ENCODE measurements at places on chromosomes 5 and 9.

- peaks cover 14% of the 10 kb centered on the region for H3K4me1 ChIP-seq
- H3K4me3 ChIP-seq, result no peak overlapping the region
- H3K27ac ChIP-seq, result no peak overlapping the region
- peaks cover 13% of the 10 kb centered on the region for H3K36me3 ChIP-seq
- no peaks in the 10 kb centered on the region for H3K27me3 ChIP-seq
Observed at GRCh38 chr5:154249826-154250225, 59.3 kb downstream of the GALNT10 start.

DNA sequence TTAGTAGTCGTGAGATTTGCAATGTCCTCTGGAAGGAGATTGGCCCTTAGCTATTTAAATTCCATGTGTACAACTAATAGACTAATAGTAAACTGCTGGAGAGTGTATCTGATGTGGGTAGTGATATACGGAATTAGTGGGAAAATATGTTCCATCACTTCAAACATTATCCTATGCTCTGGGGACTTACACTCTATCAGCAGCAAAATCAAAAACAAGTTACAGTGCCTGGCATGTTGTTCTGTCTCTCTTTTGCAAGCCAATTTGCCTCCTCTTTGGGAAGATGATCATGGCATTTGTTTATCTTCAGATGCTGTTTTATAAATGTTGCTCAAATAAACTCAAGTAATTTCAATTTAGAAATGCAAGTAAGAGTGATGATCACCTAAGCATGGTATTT is 311.9 kb upstream of the ACO1 start:
- H3K27me3 ChIP-seq, result no peaks in the 10 kb centered on the region
- no peaks in the 10 kb centered on the region for H3K36me3 ChIP-seq
- no peak overlapping the region for H3K4me3 ChIP-seq
- no peak overlapping the region for H3K27ac ChIP-seq
- DNase-seq, result no peak

DNA sequence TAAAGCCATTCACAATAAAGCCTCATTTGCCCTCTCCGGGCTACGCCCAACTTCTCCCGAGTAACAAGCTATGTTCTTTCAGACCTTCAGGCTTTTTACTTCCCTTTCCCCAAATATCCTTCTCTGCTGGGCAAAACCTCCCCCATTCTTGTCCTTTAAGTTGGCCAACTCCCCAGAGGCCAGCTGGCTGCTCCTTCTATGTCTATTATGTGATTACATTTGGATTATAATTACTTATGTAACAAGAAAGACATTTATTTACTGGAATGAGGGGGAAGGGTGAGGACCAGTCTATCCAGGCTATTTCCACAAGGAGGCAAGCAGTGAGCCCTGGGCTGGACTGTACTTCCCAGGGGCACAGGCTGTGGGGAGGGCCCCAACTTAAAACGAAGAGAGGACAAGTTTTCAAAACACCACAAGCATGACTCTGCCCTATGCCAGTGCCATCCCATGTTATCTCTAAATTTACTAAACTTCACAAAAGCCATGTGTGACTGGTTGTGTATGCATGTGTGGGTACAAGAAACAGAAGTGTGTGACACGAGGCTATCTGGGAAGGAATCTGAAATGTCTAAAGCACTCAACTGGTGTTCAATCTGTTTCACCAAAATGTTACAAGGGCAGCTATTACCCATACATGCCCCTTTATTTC is 84.5 kb downstream of the GNAQ start:
- no peaks in the 10 kb centered on the region for H3K27me3 ChIP-seq
- H3K36me3 ChIP-seq, result no peaks in the 10 kb centered on the region
- H3K4me1 ChIP-seq, result peaks cover 49% of the 10 kb centered on the region
- peak overlapping the region; percentile 47 for H3K27ac ChIP-seq

- H3K27ac ChIP-seq, result no peak overlapping the region
- H3K27me3 ChIP-seq, result peaks cover 27% of the 10 kb centered on the region
- DNase-seq, result no peak
- H3K36me3 ChIP-seq, result peaks cover 2% of the 10 kb centered on the region
- no peak overlapping the region for H3K4me3 ChIP-seq
Observed at GRCh38 chr5:178182158-178182876, 4.9 kb downstream of the GMCL2 start.

DNA sequence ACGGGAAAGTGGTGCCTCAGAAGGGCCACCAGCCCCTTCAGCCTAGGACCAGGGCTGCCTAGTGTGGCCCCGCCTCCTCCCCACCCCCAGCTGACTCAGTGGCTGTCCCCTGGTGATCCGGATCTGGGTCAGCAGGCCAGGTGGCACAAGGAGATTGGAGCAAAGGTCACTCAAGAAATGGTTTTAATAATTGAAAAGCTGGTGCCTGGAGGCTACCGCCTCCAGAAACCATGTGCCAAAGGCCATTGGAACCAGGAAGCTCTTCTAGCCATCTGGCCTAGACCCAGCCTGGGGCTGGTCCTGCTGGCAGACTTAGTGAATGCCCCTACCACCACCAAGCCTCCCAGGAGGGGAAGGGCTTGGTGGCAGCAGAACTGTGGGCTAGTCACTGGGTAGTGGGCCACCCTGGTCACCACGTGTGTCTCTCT is 1.5 kb downstream of the ST6GALNAC4 start:
- H3K27ac ChIP-seq, result no peak overlapping the region
- peaks cover 4% of the 10 kb centered on the region for H3K36me3 ChIP-seq
- H3K27me3 ChIP-seq, result no peaks in the 10 kb centered on the region

DNA sequence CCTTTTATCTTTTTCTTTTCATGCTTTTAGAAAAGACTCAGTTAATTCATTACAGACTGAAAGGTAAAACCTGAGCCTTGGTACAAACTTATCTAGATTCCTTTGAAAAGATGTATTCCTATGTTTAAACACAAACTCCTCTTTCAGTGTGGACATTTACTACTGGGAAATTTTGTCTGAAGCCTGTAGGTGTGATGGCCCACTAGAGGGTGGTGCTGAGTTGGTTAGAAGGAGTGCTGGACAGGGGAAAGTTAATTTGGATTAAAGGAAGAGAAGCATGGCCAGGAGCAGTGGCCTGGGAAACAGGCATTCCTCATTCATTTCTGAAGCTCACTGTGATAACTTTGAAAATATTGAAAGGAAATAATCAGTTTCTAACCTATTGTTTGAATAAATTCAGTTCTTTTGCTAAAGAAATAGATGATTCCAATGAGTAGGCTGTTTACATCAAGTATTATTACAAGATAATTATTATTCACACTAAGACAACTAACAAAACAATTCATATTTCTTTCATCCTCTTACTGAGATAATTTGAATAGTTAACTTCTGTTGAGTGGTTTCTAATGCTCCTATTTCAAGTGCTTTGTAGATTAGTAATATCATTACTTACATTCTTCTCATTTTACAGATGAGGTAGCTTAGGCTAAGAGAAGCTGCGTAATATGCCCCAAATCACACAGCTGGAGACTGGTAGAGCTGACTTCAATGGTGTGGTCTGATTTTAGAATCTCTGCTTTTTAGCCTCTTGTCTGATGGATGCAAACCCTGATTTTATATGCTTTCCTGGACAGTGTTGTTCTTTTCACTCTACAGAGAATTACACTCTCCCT is 150.9 kb downstream of the ADGRV1 start:
- no peak for DNase-seq
- peaks cover 18% of the 10 kb centered on the region for H3K27me3 ChIP-seq
- no peaks in the 10 kb centered on the region for H3K36me3 ChIP-seq
- no peak overlapping the region for H3K4me3 ChIP-seq

GRCh38 chr5:138536665-138537315 is 6.2 kb downstream of the ETF1 start:
- peaks cover 47% of the 10 kb centered on the region for H3K4me1 ChIP-seq
- no peak overlapping the region for H3K4me3 ChIP-seq
- DNase-seq, result no peak
- H3K27me3 ChIP-seq, result no peaks in the 10 kb centered on the region

GRCh38 chr9:38185647-38186403 is 116.8 kb upstream of the SHB start:
- H3K27me3 ChIP-seq, result peaks cover 14% of the 10 kb centered on the region
- DNase-seq, result no peak
- no peaks in the 10 kb centered on the region for H3K4me1 ChIP-seq
- H3K27ac ChIP-seq, result no peak overlapping the region
- H3K4me3 ChIP-seq, result no peak overlapping the region

GRCh38 chr9:117916291-117916690 is 212.1 kb downstream of the TLR4 start:
- no peak for DNase-seq
- H3K27me3 ChIP-seq, result no peaks in the 10 kb centered on the region
- H3K4me3 ChIP-seq, result no peak overlapping the region
- no peak overlapping the region for H3K27ac ChIP-seq

DNA sequence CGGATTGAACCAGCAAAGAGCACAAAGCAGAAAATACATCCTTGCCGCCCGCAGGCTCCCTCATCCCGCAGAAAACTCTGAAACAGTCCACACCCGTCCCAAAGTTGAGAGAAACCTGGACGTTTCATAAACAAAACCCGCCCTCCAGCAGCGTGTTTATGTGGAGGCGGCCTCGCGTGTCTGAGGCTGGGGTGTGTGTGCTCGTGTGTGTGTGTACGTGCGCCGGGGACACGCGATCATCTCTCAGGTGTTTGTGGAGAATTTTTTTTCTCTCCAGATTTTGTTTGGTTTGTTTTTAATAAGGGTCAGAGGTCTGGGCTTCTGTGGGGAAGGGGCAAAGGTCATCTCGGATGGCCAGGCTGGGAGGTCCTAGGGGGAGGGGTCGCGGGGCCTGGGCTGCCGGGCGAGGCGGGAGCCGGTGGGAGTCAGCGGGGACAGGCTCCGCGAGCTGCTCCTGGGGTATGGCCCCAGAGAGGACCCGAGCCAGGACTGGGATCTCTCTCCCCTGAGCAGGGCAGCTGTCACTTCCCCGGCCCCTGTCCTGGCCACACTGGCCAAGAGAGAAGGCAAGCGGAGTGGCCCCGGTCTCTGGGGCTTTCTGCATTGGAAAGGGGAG is 206.4 kb downstream of the C9orf50 start:
- DNase-seq, result peak; percentile 28
- no peaks in the 10 kb centered on the region for H3K27me3 ChIP-seq

- peak overlapping the region; percentile 99 for H3K27ac ChIP-seq
- H3K27me3 ChIP-seq, result no peaks in the 10 kb centered on the region
Observed at GRCh38 chr5:43110606-43111170, 10.0 kb upstream of the ZNF131 start.

DNA sequence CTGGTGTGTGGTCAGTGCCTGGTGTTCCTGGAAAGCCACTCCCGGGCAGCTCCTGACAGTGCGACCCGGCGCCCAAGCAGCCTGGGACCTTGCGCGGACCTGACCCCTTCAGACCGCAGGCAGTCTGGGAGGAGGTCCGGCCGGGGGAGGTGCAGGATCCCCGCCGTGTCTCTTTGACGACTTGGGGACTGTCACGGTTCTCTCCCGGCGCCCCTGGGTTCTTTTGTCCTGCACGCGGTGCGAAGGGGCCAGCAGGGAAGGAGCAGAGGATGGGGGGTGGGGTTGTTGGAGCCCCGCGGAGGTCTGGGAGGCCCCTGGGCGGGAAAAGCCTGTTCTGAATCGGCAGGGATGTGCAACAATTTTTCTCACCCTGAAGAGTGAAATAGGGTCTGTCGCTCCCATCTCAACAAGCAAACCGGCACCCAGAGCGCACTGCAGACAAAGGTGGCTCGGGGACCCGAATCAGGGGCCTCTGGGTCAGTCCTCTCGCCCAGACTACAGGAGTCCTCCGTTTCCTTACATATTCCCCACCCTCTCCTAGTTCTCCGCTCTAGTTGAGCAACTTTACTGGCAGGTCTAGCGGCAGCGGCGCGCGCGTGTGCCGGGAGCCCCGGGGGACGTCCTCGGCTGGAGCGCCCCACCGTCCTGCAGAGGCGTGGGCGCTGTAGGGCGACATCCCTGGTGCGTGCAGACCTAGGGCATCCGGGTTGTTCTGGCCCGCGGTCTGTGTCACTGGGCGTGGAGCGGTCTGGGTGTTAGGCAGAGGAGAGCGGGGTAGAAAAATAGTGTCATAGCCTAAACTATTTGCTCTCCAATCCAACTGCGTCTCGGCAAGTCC is 1.2 kb downstream of the VCAN start:
- peak overlapping the region; percentile 98 for H3K4me3 ChIP-seq
- H3K27ac ChIP-seq, result peak overlapping the region; percentile 70
- H3K36me3 ChIP-seq, result peaks cover 12% of the 10 kb centered on the region
- H3K4me1 ChIP-seq, result peaks cover 24% of the 10 kb centered on the region
- DNase-seq, result no peak

GRCh38 chr9:16543686-16544085 is 326.8 kb downstream of the BNC2 start:
- no peaks in the 10 kb centered on the region for H3K4me1 ChIP-seq
- DNase-seq, result no peak
- no peaks in the 10 kb centered on the region for H3K27me3 ChIP-seq
- H3K36me3 ChIP-seq, result no peaks in the 10 kb centered on the region
- H3K27ac ChIP-seq, result no peak overlapping the region

DNA sequence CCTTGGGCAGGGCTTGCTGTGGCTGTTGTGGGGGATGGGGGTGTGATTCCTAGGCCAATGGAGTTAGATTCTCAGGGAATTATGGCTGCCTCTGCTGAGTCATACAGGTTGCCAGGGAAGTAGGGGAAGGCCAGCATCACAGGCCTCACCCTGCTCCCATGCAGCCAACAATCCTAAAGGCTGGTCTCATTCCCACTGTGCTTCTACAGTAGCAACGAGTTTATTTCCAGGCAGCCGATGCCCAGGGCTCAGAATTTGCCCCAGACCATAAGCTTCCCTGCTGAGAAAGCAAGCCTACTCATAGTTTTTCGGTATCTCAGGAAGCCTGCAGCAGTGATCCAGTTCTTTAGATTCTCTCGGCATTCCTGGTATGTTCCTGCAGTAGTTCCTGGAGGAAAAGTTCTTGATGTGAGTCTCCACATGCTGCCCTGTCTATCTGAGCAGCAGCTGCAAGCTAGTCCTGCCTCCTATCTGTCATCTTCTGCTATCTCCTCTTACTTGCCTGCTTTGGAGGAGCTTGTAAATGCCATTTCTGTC is 59.3 kb upstream of the SELENOP start:
- DNase-seq, result no peak
- peaks cover 4% of the 10 kb centered on the region for H3K27me3 ChIP-seq
- no peaks in the 10 kb centered on the region for H3K36me3 ChIP-seq
- no peak overlapping the region for H3K4me3 ChIP-seq
- H3K27ac ChIP-seq, result no peak overlapping the region

GRCh38 chr9:76581731-76582130 is 122.7 kb downstream of the GCNT1 start:
- H3K4me3 ChIP-seq, result no peak overlapping the region
- H3K4me1 ChIP-seq, result peaks cover under 1% of the 10 kb centered on the region
- peaks cover 15% of the 10 kb centered on the region for H3K27me3 ChIP-seq

DNA sequence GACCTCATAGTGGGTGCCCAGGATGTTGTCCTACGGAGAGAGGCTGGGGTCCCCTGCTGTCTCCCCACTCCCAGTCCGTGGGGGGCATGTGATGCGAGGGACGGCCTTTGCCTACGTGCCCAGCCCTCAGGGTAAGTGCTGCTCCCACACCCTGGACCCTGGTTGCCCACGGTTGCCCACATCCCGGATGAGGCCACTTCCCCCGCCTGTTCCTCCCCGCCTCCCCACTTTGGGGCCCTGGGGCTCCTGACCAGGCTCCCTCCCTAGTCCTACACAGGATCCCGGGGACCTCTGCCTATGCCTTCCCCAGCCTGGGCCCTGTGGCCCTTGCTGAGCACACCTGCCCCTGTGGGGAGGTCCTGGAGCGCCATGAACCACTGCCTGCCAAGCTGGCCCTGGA is 1.5 kb downstream of the SLC34A1 start:
- peak overlapping the region; percentile 74 for H3K4me3 ChIP-seq
- peaks cover 44% of the 10 kb centered on the region for H3K4me1 ChIP-seq
- no peaks in the 10 kb centered on the region for H3K36me3 ChIP-seq
- no peak for DNase-seq
- peak overlapping the region; percentile 80 for H3K27ac ChIP-seq

Measured in T-helper 17 cell (primary cell).